AG09309 (cell line): ENCODE measurements at places on chromosomes 5 and 9.

- no peak for DNase-seq
These were observed 49.2 kb downstream of the OTULIN start for GRCh38 chr5:14713476-14714390.

GRCh38 chr5:10789021-10789420 is 28.0 kb upstream of the DAP start:
- DNase-seq, result peak; percentile 50

GRCh38 chr5:150046031-150046430 is 40.3 kb downstream of the CSF1R start:
- no peak for DNase-seq

GRCh38 chr5:58012102-58012501 is 447.8 kb downstream of the PLK2 start:
- DNase-seq, result no peak

GRCh38 chr9:93808115-93809029 is 146.8 kb downstream of the BARX1 start:
- DNase-seq, result no peak

DNA sequence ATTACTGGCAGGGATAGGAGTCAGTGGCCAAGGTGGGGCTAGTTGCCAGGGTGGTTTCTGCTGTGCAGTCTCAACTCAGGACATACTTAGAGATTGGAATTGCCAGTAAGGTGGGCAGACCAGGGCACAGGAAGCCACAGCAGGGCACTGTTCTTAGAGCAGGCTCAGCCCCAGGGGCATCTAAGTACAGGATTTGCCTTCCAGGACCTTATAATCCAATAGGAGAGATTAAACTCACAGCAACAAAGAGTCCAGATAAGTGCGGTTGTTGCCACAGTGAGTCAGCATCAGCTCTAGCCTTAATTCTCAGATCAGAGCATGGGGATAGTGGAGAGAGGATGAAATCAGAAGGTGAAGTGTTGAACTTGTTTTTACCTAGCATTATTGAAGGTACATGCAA is 265.8 kb upstream of the TRPC7 start:
- DNase-seq, result no peak

GRCh38 chr5:168860503-168860902 is 281.3 kb upstream of the PANK3 start:
- no peak for DNase-seq

DNA sequence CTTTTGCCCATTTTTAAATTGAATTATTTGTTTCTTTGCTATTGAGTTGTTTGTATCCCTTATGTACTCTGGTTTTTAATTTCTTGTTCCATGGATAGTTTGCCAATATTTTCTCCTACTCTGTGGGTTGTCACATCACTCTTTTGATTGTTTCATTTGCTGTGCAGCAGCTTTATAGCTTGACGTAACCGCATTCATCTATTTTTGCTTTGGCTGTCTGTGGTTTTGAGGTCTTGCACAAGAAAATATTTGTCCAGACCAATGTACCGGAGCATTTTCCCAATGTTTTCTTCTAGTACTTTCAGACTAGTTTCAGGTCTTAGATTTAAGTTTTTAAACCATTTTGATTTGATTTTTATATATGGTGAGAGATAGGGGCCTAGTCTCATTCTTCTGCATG is 36.2 kb upstream of the ZNF366 start:
- peak; percentile 84 for DNase-seq

- no peak for DNase-seq
These were observed 2.3 kb downstream of the TPRN start for GRCh38 chr9:137198051-137198901.

GRCh38 chr5:175743676-175744210 is 85.9 kb downstream of the HRH2 start:
- no peak for DNase-seq

GRCh38 chr9:104099630-104100029 is 5.5 kb downstream of the SMC2 start:
- DNase-seq, result no peak

- no peak for DNase-seq
These were observed 30.9 kb upstream of the ABLIM3 start for GRCh38 chr5:149110406-149110805.

GRCh38 chr5:92328584-92329259 is 945.6 kb upstream of the ARRDC3 start:
- no peak for DNase-seq

DNA sequence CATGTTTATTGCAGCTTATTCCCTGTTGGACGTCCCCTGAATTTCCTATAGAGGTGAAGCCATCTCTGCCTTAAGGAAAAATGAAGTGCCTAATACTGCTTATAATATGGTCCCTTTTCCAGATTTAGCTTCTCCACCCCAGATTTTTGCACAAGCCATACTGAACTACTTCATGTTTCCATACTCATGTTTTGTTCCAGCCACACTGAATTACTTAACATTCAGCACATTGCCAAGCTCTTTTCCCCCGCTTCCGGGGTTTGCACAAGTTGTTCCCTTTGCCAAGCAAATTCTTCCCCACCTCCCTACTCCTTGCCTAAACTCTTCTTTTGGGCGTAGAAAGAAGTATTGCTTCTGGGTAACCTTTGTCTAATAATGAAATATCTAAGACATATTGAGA is 1.7 kb upstream of the CNTRL start:
- DNase-seq, result peak; percentile 52

- no peak for DNase-seq
These were observed 558.4 kb downstream of the BNC2 start for GRCh38 chr9:16312116-16312515.

- no peak for DNase-seq
These were observed 224.2 kb downstream of the MELK start for GRCh38 chr9:36796671-36797419.

DNA sequence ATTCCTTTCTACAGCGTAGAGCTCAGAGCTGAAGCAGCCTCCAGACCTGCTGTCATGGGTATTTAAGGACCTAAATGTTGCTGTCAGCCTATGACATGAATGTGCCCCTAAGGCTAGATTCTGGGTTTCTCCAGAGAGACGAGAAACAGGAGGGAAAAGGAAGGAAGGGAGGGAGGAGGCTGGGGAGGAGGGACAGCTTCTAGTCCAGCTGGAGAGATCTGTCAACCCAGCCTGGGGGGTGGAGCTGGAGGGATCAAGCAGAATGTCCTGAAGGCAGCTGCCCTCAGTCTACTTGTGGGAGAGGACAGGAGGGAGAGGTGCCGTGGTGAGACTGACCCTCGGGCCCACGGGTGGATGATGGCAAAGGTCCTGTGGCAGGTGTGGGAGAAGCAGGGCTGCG is 1.1 kb upstream of the DBH start:
- no peak for DNase-seq

- no peak for DNase-seq
These were observed 372.3 kb upstream of the CDH18 start for GRCh38 chr5:20360263-20360662.

- DNase-seq, result no peak
These were observed 282.6 kb upstream of the PTGER4 start for GRCh38 chr5:40397091-40397490.

DNA sequence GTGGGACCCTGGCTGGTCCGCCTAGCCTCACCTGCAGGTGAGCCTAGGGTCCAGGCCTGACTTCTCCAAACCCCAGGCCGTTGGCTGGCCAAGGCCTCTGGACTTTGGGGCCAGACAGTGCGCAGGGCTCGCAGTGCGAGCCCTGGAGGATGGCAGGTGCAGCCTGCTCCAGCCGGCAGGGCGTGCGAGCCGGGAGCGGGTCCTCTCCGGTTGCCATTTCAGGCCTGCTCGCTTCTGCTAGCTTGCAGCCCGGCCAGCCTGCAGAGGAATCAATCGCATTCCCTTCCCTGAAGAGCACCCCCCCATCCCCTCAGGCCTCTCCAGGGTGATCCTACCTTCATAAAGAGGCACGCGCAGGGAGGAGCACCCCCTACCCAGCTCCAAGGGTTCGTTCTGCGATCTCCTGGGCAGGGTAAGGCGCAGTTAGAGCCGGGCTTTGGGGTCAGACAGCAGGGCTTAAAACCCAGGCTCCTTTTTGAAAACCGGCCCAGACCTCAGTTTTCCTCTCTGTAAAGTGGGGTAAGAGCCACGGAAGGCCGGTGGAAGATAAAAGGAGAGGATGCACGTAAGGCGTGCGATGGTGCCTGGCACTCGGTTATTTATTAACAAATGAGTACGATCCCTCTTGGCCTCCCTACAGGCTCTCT is 6.2 kb downstream of the BARHL1 start:
- DNase-seq, result no peak

- DNase-seq, result no peak
These were observed 7.2 kb upstream of the SNX30 start for GRCh38 chr9:112743216-112743836.

GRCh38 chr9:110590816-110591215 is 11.3 kb upstream of the SVEP1 start:
- DNase-seq, result no peak

- DNase-seq, result no peak
These were observed 179.1 kb downstream of the EPB41L4A start for GRCh38 chr5:112239996-112240395.

DNA sequence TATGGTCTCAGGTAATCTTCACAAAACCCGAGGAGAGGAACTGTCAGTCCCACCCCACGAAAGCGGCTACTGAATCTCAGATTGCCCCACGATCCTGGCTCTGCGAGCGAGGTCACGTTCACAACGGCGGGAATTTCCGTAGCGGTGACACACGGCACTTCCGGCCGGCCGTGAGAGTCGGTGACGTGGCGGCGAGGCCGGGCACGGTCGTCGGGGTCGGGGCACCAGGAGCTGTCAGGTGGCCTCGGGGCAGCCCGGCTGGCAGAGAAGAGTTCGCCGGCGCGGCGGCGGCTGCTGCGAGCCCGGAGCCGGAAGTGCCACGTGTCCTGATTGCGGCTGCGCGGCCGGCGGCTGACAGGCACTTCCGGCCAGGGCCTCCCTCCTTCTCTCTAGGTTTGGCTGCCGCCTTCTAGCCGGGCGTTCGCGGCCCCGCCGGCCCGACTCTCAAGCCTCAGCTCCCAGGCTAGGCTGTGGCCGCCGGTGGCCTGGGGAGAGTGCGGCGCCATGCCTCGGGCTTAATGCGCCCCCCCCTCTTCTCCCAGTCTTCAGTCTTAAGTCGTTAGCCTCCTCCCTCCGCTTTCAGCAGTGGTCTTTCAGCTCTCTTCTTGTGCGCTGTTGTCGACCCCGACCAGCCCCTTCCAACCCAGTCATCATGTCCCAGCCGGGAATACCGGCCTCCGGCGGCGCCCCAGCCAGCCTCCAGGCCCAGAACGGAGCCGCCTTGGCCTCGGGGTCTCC is at the start of gene SEC24A:
Gene SEC24A, plus strand, starts transcription at position 361 of the 738 bp plus-strand sequence. Its CDS starts 292 bp downstream, at position 653.
- peak; percentile 62 for DNase-seq

DNA sequence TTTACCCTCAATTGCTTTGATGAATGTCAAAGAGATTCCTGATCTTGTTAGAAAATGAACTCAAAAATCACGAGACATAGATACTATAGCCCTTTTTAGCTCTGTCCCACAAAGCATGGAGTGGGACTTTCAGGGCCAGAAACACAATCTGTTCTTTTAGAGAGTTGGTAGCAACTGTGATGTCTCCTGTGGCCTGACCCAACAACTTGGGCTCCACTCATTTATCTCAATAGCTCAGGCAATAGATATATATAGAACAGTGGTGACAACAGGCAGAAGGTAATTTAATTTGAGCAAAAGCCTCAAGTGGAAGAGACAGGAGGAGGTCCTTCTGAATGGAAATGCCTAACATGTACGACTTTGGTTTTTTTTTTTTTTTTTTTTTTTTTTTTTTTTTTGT is 25.2 kb downstream of the TLR4 start:
- no peak for DNase-seq

GRCh38 chr9:126020836-126021235 is 273.7 kb downstream of the PBX3 start:
- DNase-seq, result no peak

GRCh38 chr5:89694026-89694550 is 715.5 kb downstream of the CETN3 start:
- DNase-seq, result no peak

DNA sequence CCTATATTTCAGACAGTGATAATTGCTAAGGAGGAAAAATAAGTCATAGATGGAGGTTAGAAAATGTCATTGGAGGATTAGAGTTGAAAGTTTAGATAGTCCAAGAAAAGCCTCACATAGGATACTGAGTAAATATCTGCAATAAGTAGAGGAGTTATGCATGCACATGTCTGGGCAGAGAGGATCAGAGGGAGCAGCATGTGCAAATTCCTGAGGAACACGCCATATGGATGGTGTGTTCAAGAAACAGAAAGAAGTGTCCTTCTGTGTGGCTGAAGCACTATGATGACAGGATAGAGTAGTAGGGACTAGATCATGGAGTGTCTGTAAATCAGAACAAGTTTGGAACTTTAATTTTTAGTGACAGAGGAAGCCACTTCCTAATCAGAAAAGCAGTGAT is 52.2 kb downstream of the SGCD start:
- no peak for DNase-seq

- DNase-seq, result no peak
These were observed 229.7 kb upstream of the PIK3R1 start for GRCh38 chr5:67985686-67986387.

DNA sequence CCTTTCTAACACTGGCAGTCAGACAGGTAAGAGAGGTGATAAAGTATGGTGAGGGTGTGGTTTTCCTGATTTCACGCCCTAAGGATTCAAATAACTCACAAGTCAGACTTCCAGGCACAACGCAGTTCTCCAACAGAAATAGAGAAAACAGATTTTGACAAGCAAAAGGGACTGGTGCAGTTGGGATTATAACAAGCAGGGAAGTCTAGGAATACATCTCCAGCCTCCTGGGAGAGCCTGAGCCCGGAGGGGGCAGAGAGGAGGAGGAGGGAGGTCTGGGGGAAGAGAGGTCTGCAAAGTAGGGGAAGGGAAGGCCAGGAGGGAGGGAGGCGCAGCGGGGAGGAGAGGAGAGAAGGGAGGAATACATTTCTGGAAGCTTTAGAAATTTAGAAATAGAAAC is 1.6 kb downstream of the CMBL start:
- no peak for DNase-seq

DNA sequence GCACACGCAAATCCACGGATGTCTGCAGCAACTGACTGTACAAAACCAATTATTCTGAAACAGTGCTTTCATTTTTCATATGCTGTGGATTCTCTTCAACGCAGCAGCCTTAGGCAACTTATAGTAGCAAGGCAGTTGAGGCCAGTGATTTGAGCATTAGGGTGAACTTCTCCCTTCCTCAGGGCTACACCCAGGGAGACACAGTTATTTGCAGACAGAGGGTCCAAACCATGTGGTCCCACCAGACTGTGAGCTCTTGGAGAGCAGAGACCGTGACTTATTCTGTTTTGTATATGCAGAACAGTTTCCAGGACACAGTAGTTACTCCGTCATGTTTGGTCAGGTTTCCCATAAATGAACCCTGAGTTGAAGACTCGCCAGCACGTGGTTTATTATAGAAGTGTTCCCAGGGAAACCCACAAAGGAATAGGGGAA is 19.0 kb upstream of the WHRN start:
- no peak for DNase-seq

GRCh38 chr5:68306361-68307014 is 90.9 kb downstream of the PIK3R1 start:
- DNase-seq, result no peak

GRCh38 chr5:86748538-86749105 is 130.9 kb downstream of the COX7C start:
- no peak for DNase-seq
